ENCODE measurements at places on chromosomes 7 and 10.
A peak's percentile ranks its signal among the peaks of the same experiment; 100 is the strongest.

DNA sequence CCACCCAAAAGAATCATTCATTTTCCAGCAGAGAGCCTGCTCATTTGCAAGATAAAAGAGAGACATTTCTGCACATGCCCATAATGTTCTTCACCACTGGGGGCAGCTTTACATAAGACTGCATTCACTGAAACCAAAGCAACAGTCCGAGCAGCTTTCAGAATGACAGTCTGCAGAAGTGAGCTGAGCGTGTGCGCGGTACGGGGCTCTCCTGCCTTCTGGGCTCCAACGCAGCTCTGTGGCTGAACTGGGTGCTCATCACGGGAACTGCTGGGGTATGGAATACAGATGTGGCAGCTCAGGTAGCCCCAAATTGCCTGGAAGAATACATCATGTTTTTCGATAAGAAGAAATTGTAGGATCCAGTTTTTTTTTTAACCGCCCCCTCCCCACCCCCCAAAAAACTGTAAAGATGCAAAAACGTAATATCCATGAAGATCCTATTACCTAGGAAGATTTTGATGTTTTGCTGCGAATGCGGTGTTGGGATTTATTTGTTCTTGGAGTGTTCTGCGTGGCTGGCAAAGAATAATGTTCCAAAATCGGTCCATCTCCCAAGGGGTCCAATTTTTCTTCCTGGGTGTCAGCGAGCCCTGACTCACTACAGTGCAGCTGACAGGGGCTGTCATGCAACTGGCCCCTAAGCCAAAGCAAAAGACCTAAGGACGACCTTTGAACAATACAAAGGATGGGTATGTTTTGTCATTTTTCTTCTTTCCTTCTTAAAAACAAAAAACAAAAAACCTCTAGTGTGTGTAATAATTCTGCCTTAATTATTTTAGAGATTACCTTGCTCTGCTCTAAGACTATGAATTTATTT lies at the start of gene LRRTM3:
Gene LRRTM3, plus strand, starts transcription at position 141 of the 820 bp plus-strand sequence.
- no peak for DNase-seq

DNA sequence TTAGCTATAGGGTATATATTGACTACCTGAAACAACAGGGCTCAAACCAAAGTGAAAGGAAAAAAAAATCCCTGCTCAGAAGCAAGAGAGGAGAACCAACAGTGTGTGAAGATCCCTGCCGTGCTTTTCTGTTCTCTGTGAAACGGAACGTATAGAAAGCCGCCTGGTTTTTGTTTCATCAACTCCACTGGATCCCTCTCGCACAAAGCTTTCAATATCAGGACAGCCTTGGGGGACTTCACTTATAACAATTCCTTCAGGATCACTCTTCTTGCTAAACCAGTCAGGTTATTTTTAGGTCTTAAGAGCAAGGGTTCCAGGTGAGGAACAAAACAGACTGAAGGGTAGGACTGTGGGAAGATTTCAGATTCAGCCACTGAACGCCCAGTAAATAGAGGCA lies 151.1 kb upstream of the CACNA2D1 start:
- no peak for DNase-seq

DNA sequence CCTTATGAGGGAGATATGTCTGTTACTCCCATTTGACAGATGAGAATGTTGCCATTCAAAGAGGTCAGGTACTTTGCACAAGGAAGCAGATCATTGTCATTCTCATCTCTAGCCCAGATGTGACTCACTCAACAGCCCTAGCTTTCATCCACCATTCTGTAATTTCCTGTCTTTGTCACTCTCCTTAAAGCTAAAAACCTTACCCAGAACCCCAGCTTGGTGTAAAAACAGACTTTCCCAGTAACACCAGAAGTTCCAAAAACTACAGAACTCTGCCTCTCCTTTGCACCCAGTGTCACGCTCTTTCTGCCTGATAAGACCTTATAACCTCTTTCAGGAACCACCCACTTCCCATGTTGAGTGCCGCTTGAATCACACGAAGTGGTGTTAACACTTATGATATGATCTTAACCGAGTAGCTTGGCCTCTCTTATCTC lies 89.1 kb upstream of the SP4 start:
- DNase-seq: peak; percentile 39

DNA sequence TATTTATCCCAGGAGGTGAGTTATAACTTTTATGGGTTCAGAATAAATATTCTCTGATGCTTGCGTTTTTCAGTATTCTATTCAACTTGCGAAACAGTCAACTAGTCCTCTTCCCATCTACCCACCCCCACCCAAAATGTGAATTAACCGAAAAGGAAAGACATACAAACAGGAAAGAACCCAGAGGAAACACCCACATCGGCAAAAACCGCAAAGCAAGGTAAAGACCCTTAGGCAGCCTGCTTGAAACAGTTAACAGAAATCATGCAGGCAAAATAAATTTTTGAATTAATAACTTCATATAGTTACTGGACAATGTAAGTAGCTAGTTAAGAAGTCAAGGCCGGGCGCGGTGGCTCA lies 5.4 kb downstream of the ZC3HAV1 start:
- no peak for DNase-seq

GRCh38 chr7:22992874-22993840 lies 20.8 kb downstream of the HYCC1 start:
- no peak for DNase-seq

DNA sequence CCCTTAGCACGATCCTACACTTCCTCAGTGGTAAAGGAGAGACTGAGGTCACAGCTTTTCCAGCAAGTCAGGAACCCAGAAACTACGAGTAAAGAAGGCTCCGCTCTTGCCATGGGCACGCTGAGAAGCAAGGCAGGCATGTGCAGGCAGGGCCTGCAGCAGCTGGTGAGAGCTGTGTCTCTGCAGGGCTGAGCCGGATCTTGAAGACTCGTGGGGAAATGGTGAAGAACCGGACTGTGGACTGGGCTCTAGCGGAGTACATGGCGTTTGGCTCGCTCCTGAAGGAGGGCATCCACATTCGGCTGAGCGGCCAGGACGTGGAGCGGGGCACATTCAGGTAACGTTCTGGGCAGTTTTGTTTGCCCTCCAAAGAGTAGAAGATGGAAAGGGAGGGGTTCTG lies 51.9 kb upstream of the ZMIZ2 start:
- no peak for DNase-seq

- DNase-seq: no peak
These were observed 20.5 kb upstream of the CFAP46 start for GRCh38 chr10:132962623-132963429.

DNA sequence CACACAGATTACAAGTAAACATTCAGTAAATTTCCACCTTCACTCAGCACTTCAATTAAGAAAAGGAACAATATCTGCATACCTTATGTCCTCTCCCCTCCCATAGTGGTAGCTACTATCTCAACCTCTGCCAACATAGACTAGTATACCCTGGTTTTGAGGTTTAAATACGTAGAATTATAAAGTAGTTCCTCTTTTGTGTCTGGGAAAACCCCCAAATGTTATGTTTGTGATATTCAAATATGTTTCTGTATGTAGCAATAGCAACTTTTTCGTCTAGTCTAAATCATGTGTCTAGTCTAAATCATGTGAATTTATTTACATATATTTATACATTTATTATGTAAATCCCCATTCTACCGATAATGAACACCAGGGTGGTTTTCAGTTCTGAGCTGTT lies 13.2 kb upstream of the CAMK2B start:
- no peak for DNase-seq

DNA sequence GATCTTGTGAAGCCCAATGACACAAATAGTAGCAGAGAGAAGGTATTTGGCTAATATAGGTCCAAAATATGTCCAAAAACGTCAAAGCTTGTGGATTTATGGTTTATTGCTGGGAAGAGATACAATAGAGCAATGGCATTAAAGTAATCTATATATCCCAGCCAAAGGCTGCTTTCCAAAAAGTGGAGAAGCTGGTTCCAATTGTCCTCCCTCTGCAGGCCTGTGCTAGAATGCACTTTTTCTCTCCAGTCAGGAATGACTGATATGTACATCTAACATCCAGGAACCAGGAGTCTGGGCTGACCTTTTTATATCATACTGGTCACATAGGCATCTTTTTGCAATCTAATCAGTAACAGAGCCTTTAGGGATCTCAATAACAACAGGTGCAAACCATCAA lies 167.1 kb upstream of the FAM3C start:
- no peak for DNase-seq

- no peak for DNase-seq
These were observed 589 bp downstream of the ZNF488 start for GRCh38 chr10:47383261-47384147.

DNA sequence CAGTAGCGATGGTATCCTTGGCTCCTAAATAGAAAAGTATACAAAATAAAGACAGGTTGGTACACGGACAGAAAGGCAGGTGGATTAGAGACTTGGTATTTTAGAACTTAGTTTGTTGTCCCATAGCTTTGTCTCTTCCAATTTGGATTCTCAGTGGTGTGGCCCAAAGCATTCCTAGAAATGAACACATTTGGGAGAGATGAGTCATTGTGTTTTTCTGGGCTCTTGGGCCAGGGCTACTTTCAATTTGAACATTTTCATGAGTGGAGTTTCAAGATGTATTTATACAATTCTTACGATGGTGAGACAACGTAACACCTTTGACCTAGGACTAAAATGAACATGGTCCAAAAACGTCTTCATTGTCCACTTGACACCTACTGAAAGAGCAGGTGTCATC lies 225.1 kb upstream of the YAE1 start:
- DNase-seq: no peak

DNA sequence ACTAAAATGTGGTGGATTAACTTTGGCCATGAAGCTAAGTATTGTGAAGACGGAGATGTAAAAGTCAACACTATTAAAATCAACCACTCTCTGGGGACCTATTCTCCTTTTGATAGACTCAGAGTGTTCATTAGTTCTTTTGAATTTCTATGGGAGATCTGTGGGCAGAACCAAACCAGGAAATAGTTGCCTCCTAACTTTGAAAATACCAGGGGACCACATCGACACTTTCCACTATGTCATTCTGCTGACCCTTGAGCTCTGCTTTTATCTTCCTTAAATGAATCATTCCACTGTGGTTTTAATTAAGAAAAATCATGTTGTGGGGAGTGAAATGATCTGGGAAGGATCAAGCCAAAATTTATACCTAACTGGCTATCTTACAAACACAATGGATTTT lies 960.5 kb downstream of the GATA3 start:
- no peak for DNase-seq

DNA sequence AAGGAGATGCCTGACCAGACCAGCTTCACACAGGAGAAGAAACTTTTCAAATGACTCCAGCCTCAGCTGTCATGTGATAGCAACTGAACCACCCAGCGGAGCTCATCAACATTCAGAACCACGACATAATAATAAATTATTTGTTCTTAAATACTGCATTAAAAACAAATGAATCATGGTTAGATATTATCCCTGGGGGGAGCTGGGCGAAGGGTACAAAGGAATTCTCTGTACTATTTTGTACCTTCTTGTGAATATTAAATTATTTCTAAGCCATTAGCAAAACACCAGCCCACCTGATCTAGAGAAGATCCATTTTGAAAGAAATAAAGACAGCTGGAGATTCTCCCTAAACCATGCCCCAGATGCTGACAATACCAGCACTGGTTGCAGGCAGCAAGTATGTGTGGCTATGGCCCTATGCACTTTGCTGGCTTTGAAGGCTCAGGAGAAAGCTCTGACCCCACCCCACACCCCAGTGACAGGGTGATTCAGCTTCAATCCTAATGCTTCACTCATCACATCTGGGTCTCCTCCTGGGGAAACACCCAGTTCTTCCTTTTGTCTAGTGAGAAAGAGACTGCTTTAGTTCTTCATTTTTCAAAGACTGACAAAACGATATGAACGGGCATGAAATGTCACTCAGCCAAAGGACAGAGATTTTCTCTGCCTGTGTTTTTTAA lies 45.5 kb upstream of the NKX2-3 start:
- no peak for DNase-seq

GRCh38 chr7:29237489-29237888 lies 42.9 kb downstream of the CHN2 start:
- no peak for DNase-seq

DNA sequence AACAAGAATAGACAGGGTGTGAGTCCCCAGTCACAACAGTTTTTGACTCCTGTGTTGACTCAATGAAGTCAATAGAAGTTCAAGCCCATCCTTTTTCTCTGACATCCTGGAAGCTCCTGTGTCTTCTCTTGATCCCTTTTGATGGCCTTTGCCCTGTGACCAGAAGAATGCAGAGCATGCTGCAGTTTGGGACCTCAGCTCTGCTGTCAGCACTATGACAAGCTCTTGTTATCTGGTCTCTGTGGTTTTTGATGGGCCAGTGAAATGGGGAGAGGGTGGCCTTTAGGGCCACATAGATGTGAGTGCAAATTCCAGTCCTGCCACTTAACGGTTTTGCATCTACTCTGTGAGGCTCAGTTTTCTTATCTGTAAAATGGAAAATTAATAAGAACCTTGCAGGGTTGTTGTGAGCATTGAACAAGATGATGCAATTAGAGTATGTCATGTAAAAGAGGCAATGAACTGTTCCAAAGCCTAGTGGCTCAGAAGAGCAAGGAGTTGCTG lies 102.4 kb upstream of the IKZF1 start:
- no peak for DNase-seq

DNA sequence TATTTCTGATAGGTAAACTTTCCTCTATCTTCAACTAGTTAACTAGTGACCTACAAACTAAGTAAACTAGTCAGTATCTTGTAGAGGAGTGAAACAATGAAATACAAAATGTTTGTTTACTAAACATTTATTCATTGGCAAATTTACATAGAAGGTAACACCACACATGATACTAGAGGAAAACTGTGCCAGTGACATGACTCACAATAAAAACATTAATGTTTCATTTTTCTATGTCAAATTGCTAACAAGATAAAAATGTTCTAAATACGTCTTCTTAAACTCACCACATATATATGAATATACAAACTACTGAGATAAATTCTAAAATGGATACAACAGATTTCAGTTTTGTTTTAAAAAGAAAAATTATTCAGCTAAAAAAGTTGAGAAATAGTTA lies 471.3 kb downstream of the PARD3 start:
- no peak for DNase-seq

GRCh38 chr10:17209881-17210280 lies 8.4 kb upstream of the TRDMT1 start:
- no peak for DNase-seq

- no peak for DNase-seq
These were observed 80.7 kb downstream of the MMRN2 start for GRCh38 chr10:86876748-86877147.

GRCh38 chr7:79528421-79528820 lies 75.0 kb upstream of the MAGI2 start:
- DNase-seq: no peak

DNA sequence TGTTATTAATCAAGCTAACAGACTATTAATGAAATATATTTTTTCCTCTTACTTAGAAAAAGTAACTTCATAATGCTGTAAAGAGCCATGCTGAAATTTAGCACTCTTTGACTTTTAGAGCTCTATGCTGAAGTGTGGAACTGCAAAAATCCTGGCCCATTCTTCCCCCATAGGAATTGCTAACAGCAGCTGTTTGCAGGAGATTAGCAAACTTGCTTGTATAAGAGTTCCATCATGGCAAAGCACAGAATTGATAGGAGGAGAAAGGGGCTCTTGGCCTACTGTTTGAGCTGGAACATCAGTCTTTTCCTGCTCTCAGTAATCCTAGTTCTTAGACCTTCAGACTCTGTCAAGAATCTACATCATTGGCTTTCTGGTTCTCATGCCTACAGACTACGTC lies 18.3 kb upstream of the GNAT3 start:
- DNase-seq: no peak

Data from stimulated activated CD8-positive, alpha-beta memory T cell treated with anti-CD3 and anti-CD28 coated beads, Interleukin-15, amount 100 ng/mL, for 4 hours (primary cell).